ENCODE measurements at places on chromosomes 2 and 18.

DNA sequence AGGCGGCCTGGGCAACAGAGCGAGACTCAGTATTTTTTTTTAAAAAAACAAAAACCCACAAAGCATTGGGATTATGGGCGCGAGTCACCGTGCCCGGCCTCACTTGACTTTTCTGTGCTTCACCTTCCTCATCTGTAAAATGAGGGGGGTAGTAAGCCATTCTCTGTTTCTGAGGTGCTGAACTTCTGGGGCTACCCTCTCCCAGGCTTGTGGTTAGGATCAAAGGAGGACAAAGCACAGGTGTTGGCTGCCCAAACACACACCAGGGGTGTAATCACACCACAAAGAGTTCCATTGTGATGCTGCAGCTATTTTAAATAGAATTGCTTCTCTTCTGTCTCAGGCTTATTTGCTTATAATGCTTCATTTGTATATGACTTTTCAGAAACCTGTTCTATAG, 35.8 kb upstream of the INHBB start:
- no peak for DNase-seq

- DNase-seq: no peak
These were observed 9.6 kb upstream of the MMADHC start for GRCh38 chr2:149597050-149597667.

DNA sequence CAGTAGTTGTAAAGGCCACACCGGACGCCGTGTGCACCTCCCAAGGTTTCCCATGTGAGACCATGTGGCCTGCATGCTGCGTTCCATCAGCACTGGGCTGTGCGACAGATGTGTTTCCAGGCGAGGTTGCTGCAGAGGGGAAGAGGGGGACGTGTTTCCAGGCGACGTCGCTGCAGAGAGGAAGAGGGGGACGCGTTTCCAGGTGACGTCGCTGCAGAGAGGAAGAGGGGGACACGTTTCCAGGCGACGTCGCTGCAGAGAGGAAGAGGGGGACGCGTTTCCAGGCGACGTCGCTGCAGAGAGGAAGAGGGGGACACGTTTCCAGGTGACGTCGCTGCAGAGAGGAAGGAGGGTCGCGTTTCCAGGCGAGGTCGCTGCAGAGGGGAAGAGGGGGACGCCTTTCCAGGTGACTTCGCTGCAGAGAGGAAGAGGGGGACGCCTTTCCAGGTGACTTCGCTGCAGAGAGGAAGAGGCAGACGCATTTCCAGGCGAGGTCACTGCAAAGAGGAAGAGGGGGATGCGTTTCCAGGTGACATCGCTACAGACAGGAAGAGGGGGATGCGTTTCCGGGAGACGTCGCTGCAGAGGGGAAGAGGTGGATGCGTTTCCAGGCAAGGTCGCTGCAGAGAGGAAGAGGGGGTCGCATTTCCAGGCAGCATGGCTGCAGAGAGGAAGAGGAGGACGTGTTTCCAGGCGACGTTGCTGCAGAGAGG, 24.5 kb downstream of the NFATC1 start:
- no peak for DNase-seq

GRCh38 chr2:86037141-86037794, 68.4 kb downstream of the POLR1A start:
- peak; percentile 31 for DNase-seq

GRCh38 chr2:123209202-123209601, 815.9 kb upstream of the CNTNAP5 start:
- no peak for DNase-seq

- no peak for DNase-seq
These were observed 27.5 kb downstream of the REEP1 start for GRCh38 chr2:86309966-86310365.

DNA sequence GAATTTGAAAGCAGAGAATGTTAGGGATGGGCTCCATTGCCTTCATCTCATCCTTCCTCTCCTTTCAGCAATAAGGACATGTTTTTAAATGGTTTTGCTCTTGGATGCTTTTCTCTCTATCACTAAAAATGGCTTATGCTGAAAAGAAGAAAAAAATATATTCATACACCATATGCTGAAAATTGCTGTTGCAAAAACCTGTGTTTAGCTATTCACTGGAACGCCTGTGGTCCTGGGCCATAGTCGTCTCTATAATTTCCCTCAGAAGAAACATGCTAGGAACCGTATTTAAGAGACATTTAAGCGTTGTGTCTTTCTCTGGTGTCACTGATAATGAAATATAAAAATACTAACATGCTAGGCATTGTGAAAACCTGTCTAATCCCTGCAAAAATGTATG, 324.9 kb downstream of the TSN start:
- no peak for DNase-seq

- no peak for DNase-seq
These were observed 243.2 kb upstream of the KCNH7 start for GRCh38 chr2:163081754-163082153.

DNA sequence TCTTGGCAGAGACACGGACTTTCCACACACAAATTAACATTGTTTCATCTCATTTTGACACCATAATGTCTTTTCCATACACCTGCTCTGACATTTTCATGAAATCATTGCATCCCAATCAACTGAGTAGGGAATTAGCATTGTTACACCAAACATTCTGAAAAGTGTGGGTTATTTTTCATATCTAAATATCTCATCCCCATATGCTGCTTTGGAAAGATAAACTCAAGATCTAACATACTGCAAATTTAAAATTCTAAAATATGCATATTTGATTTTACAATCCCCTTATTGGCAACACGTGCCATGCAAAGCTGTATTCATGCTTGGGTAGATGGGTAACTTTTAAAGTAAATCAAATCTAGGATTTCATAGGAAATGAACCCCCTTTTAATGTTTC, 242.9 kb downstream of the ZNF516 start:
- no peak for DNase-seq

- no peak for DNase-seq
These were observed 14.9 kb downstream of the PROKR1 start for GRCh38 chr2:68658266-68658665.

GRCh38 chr2:46361920-46362666, 64.9 kb downstream of the EPAS1 start:
- no peak for DNase-seq

- DNase-seq: no peak
These were observed 20.1 kb downstream of the DSEL start for GRCh38 chr18:67496469-67496868.

- DNase-seq: no peak
These were observed 571.2 kb downstream of the ZEB2 start for GRCh38 chr2:143948710-143949109.

- DNase-seq: no peak
These were observed 156.6 kb upstream of the ACVR2A start for GRCh38 chr2:147688242-147688641.

GRCh38 chr2:148402786-148403185, 241.8 kb upstream of the EPC2 start:
- DNase-seq: no peak

- no peak for DNase-seq
These were observed 651.6 kb downstream of the LRRTM4 start for GRCh38 chr2:76870581-76870980.
